ENCODE measurements at places on chromosomes 16 and 17.
A peak's percentile ranks its signal among the peaks of the same experiment; 100 is the strongest.

- DNase-seq: no peak
Observed at GRCh38 chr17:75622076-75622475, 11.2 kb upstream of the SMIM5 start.

- no peak for DNase-seq
Observed at GRCh38 chr17:32118835-32119234, 23.5 kb upstream of the RHOT1 start.

- DNase-seq: peak; percentile 30
Observed at GRCh38 chr17:50947782-50948543, 81.8 kb upstream of the TOB1 start.

DNA sequence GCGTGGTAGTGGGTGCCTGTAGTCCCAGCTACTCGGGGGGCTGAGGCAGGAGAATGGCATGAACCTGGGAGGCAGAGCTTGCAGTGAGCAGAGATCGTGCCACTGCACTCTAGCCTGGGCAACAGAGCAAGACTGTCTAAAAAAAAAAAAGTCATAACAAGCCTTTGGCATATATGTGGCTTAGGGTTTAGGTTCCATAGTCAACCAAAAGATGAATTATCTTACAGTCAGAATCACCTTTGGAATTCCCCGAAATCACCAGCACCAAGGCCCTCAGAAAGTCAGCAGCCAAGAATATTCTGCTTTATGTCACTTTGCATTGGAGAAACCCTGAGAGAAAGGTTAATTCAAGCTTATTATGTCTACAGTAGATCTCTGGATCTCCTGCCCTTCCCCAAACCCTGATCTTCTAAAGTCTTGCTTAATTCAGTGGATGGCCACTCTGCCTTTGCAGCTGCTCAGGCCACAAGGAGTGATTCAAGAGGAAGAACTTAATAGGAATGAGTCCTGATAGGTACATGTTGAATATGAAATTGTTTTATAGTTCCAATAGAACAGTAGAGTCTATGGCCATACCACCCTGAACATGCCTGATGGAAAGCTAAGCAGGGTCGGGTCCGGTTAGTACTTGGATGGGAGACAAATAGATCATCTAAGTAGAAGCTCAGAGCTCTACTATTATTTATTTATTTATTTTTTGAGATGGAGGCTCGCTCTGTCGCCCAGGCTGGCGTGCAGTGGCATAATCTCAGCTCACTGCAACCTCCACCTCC lies 196.0 kb upstream of the CACNG5 start:
- DNase-seq: no peak

GRCh38 chr16:53984936-53985335 lies 281.0 kb downstream of the FTO start:
- DNase-seq: no peak

DNA sequence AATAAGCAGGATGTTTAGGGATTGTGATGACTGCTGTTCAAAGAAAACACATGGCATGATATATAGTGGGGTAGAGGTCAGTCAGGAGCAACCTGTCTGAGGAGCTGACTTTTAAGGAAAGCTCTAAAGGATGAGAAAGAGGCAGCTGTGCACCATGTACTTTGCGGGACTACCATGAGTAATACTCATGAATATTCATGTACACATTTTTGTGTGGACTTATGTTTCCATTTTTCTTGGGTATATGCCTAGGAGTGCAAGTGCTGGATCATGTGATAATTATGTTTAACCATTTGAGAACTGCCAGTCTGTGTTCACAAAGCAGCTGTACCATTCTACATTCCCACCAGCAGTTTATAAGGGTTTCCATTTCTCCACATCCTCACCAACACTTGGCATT lies 35.8 kb downstream of the BEAN1 start:
- DNase-seq: no peak

DNA sequence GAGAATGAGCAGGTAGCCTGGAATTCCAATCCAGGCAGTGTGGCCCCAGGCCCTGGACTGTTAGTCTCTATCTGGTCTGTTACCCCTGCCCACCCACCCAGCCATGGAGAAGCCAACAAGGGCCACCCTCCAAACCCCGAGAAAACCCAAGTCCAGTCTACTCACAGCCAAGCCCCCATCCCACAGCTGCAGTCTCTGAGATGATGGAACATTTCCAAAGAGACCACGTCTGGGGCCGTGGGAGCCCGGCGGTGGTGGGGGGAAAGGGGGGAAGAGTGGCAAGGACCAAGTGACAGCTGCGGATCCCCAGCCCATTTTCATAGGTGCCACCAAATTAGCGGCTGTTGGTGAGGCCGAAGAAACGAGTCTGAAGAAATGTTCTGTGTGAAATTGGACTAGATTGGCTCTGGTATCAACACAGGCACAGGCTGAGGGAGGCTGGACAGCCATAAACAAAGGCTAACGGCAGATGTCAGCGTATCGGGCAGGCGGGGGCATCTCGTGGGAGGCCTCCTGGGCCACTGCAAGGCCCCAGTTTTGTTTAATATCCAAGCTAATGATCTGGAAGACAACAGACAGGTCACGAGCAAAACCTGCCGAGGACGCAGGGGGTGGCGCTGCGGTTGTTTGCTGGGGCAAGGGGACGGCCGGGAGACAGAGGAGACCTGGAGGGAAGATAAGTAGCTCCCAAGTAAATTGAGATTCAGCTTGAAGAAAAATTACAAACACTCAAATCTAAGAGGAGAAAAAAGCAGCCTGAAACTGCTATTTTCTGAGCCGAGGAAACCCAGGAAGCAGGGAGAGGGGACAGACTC lies 53.4 kb downstream of the RBFOX3 start:
- DNase-seq: no peak

GRCh38 chr16:57875347-57875746 lies 73.1 kb upstream of the KIFC3 start:
- no peak for DNase-seq

DNA sequence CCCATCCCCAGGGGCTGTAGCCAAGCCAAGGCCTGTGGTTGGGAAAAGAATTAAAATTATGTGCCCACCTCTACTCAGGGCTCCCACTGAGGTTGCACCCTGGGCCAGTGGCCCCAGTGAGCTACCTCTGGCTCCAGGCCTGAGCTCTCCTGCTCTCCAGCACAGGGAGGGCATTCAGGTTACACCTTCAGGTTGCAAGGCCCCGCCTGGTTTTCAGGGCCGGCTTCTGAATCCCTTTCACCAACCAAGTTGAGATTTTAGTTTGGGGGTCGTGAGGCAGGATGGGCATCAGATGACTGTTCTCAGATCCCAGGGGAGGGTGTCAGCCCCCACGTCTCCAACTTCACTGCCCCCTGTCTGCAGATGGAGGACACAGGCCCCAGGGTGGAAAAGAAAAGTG lies 8.0 kb upstream of the KATNB1 start:
- no peak for DNase-seq

GRCh38 chr16:19809121-19809635 lies 75.5 kb downstream of the GPRC5B start:
- peak; percentile 72 for DNase-seq

DNA sequence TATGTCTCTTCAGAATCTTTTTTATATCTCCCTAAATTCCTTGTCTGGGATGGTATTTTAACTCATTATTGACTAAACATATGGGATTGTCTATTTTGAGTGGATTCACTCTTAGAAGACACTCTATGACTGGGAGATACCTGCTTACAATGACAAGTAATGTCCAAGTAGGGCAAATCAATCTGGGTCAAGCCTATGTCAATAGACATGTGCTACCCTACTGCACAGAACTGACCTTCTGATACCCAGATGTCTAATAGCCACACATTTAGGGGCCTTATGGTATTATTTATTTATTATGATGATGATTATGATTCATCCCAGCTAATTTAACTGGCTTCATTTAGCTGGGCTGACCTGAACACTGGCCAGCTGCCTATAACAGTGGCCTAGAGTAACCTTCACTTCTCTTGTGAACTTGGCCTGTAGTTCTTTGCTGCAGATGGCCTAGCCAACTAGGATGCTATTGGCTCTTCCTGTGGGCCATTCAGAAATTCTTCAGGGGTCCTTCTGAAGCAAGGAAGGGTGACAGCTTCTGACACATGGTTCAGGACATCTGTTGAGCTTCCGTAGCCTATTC lies 138.0 kb downstream of the ANKFN1 start:
- DNase-seq: no peak

DNA sequence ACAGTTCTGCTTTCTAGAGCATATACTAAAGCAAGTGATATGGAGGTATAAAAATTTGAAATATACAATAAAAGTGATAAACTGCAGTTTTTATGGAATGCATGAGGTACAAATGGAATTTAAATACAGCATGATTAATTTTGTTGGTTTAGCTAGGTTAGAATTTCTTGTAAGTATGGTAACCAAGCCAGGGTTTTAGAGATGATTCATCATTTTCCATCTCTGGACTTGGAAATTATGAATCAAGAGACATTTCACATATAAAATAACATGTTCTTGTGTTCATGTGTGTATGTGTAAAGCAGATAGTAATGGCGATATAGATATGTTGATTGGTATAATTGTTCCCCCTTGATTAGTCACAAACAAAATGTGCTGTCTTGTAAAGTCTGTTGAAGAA lies 1219.8 kb downstream of the CDH8 start:
- no peak for DNase-seq

DNA sequence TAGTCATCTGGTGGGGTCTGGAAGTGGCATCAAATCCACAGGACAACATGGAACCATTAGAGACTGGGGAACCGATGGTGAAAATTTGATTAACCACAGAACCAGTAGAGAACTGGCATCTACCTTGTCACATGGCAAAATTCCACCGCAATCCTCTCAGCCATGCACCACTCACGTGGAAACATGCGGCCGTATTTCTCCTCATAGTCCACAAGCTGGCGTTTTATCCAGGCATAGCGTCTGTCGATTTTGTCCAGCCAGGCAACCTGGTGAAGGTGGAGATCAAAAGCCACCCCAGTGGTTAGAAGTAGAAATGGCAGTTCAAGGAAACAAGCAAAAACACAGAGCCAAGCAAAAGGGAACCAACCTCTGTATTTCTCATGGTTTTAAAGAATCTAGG lies 87.6 kb downstream of the VPS53 start:
- no peak for DNase-seq

GRCh38 chr16:23434380-23434779 lies 18.6 kb downstream of the COG7 start:
- DNase-seq: peak; percentile 72

GRCh38 chr17:76888661-76889060 lies 20.5 kb downstream of the MGAT5B start:
- DNase-seq: no peak

DNA sequence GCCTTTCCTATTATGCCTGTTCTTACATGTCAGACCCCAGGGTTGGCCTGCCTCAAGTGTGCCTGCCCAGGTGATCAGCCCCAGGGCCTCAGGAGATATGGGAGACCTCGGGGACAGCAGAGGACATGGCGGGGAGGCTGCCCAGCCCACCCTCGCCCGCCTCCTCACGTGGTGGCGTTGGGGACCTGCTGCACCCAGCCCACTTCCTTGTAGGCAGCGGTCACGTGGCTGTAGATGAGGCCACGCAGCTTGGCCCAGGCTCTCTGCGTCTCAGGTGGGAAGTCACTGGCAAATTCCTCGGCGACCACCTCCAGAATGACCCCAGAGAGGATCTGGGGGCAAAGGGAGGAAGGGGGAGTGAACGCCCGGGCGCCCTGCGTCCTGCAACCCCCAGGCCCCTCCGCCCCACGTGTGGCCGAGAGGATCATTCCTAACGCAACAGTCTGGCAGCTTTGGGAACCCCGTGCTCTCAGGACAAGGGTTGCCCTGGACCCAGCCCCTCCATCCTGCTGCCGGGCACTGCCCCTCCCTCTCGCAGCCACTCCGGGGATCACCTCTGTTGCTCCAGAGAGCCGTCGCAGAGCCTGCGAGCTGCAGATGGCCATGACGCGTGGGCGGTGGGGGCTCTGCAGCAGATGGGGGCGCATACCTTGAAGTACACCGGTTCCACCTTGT lies 6.6 kb downstream of the CYGB start:
- no peak for DNase-seq

DNA sequence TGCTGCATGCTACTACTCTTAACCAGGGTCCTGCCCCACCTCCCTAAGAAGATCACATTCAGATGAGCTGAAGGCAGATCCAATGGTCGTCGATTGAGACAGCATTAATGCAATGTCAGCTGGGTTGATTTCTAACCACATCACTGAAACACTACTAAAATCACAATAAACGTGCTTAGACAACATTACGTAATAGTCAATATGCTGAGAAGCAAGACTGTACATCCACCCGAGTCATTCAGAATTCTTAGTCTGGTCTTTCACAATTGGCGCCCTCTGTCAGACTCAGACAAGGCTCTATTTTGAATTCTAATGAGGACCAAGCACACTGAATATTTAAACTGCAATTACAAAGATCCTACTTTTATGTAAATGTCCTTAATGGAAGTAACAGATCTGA lies 205.2 kb downstream of the STX8 start:
- DNase-seq: no peak

- peak; percentile 29 for DNase-seq
Observed at GRCh38 chr17:29243792-29244191, 2.9 kb upstream of the CRYBA1 start.

DNA sequence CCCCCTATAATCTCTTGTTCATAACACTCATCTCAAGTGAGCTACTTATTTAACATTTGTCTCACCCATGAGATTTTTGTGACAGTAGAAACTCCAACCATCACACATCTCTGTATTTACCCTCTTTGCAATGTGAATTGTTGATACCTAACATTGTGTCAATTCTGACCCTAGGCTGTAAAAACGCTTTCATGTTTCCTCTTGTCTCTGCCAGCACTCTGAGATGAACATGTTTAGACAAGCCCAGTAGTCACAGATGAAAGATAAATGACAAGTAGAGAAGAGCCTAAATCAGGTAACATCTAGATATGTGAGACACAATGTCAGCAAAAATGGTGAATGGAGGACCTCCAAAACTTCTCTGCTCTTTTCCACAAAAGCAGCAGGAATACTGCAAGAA lies 1254.5 kb upstream of the GOT2 start:
- peak; percentile 11 for DNase-seq

- peak; percentile 98 for DNase-seq
Observed at GRCh38 chr17:41678907-41679739, 9.6 kb upstream of the EIF1 start.

- no peak for DNase-seq
Observed at GRCh38 chr17:81954131-81955057, 6.6 kb downstream of the NOTUM start.

- no peak for DNase-seq
Observed at GRCh38 chr16:13885700-13886099, 34.3 kb upstream of the ERCC4 start.

DNA sequence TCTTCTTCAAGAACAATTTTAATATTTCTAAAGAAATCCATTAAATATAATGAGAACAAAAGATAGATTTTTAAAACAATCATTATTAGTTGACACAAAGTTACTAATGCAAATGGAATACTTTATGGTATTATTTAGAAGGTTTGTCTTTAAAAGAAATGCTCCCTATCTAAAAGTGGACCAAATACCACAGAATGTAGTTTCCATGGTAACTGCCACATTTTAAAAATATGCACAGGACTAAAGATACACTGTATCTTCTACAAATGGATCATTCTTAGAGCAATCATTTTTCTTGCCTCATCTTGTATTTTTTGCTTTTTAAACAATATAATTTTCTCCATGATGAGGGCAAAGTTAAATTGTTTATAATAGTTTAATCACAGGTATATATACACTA lies 296.0 kb downstream of the CEP112 start:
- DNase-seq: no peak

GRCh38 chr17:34386343-34386696 lies 23.3 kb upstream of the CCL1 start:
- no peak for DNase-seq

GRCh38 chr17:59165933-59166342 lies 10.4 kb downstream of the PRR11 start:
- DNase-seq: peak; percentile 62
